ENCODE measurements at places on chromosomes 16 and 17.

GRCh38 chr17:39703913-39704312 is 4.0 kb downstream of the ERBB2 start:
- DNase-seq = no peak

DNA sequence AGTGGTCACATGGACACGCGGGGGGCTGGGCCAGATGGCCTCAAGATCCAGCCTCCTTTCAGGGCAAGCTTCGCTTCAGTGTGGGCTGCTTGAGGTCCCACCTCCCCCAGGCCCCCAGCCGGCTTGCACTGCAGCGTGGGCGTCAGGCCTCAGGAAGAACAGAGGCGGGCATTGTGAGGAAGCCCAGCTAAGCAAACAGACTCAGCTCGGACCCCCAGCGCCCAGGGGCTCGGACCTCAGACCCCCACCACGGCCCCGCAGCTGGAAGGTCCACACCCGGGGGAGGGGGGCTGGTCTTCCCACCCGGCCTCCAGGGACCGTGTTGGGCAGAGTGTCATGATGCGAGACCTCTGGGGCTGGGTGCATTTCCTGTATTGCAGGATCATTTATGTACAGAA is 24.7 kb upstream of the ZNF469 start:
- no peak for DNase-seq

DNA sequence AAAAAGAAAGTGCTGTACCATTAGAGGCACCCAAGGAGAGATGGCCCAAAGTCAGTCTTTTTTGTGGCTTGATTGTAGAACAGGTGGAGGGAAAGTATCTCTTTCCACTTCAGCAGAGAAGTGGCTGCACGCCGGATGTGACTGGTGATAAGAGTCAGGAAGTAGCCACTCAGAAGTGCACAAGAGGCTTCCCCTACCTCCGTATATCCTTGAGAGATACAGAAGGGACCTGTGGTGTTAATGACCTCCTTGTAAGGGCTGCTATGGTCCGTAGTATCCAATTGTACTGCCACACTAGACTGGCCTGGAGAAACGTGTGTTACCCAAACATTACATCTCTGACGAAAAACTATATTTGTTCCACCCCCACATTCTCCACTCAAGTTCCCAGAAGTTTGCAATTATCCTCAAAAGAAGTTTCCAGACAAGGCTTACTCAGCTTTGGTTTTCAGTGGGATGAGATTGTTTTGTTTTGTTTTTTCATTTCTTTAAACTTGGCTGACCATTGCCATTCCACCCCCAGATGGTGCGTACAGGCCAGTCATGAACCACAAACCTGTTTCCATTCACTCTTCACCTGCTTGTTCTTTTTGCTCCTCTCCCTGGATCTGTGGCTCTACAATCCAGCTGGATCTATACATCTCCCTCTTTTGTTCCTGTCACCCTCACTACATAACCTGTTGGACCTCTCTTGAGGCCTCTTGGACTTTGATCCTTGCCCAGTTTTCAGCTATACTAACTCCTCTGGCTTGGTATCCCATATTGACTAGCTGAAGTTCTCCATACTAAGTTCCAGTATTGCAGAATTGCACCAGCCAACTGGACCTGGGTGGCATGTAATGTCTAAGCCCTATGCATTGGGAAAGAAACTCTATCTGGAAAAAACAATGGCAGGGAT is 20.7 kb upstream of the MED13 start:
- DNase-seq = no peak

DNA sequence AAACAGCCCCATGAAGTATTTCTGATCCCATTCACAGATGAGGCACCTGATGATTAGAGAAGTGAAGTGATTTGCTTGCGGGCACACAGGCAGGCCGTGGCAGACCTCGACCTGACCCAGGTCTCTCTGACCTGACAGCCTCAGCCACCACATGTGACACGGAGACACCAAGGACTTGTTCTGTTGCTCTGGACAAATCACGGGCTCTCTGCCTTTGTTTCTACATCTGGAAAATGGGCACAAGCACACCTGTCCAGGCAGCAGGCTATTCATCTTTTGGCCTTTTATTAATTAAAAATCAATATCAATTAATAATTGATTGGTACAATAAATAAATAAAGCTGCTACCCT is 3.4 kb downstream of the MAP3K14 start:
- no peak for DNase-seq

- no peak for DNase-seq
Observed at GRCh38 chr16:21603928-21604327, 4.6 kb downstream of the METTL9 start.

GRCh38 chr17:386141-386876 is 33.7 kb upstream of the RPH3AL start:
- DNase-seq = no peak

- peak; percentile 56 for DNase-seq
Observed at GRCh38 chr16:66205287-66206231, 160.9 kb upstream of the CDH5 start.

DNA sequence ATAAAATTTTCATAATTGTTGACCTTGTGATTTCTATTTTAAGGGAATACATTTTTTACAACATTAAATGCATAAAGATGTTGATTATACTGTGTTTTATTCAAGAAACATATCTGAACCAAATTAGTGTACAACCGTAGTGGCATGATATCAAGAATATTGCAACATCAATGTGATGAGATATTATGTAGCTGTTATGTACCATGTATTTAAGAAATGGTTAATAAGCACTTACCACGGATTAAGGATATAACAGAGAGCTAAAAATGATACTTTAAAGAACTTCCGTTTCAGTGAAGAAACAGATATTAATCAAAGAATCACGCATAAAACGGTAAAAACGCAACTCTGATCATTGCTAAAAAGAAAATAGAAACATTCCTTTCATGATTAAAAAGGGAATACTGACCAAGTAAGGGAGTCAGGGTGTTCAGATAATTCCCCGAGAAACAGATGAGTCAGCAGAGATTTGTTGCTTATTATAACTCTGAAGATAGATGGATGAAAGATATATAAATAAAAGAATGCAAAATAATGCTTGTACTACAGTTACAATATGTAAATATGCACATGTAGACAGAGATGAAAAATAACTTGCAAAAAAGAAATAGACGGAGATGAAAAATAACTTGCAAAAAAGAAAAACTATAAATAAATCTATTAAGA is 281.9 kb upstream of the MAF start:
- no peak for DNase-seq

- no peak for DNase-seq
Observed at GRCh38 chr16:27840311-27841060, 223.0 kb downstream of the GSG1L start.

All from NCI-H1092 (cell line).